Keratinocyte (primary cell): ENCODE measurements at places on chromosomes 3 and 15. TPM values are rescaled to one million over a fixed set of nuclear protein-coding genes. Genes with fewer than 3 reads are reported as not detected.

The PLSCR2 gene
- not detected in 3 replicates for polyA plus RNA-seq

The SLC6A1 gene
- not detected in 3 replicates for polyA plus RNA-seq

The KNG1 gene
- 0.12 TPM in 1 of 3 replicates, not detected in the others for polyA plus RNA-seq

The ADAMTS7 gene
- polyA plus RNA-seq, result 0.13 to 0.68 TPM (median 0.24 TPM) in 3 replicates

The MOBP gene
- polyA plus RNA-seq, result not detected in 3 replicates

The RNU6-1 gene
- polyA plus RNA-seq, result not detected in 3 replicates

The GOLGA6A gene
- polyA plus RNA-seq, result not detected in 3 replicates

The PAQR5 gene
- polyA plus RNA-seq, result 0.06 to 0.30 TPM (median 0.30 TPM) in 3 replicates

DNA sequence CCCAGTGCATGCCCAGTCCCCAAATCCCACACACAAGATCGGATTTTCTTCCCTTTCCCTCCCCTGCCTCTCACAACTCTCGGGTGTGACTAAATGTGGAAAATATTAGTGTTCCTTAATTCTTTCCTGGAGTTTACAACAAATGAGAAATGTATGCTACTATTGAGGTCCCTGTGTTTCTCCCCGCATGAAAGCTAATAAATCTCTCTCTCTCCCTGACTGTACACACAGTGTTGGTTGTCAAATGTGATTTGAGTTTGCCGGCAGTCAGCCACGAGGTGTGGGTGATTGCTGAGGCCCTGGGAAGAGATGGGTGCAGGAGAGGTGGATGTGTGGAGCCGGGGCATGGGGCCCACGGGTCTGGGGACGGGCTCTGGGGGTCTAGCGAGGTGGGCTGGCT is 161.4 kb upstream of the IQSEC1 start:
- H3K27ac ChIP-seq, result no peak overlapping the region
- H3K4me1 ChIP-seq, result peaks cover 16% of the 10 kb centered on the region
- no peak for DNase-seq
- H3K36me3 ChIP-seq, result no peaks in the 10 kb centered on the region
- H3K27me3 ChIP-seq, result peaks cover 9% of the 10 kb centered on the region

- no peak for DNase-seq
- H3K27ac ChIP-seq, result no peak overlapping the region
- H3K4me1 ChIP-seq, result peaks cover 4% of the 10 kb centered on the region
- no peak overlapping the region for H3K4me3 ChIP-seq
Observed at GRCh38 chr15:95995375-95996168, 334.9 kb upstream of the NR2F2 start.

DNA sequence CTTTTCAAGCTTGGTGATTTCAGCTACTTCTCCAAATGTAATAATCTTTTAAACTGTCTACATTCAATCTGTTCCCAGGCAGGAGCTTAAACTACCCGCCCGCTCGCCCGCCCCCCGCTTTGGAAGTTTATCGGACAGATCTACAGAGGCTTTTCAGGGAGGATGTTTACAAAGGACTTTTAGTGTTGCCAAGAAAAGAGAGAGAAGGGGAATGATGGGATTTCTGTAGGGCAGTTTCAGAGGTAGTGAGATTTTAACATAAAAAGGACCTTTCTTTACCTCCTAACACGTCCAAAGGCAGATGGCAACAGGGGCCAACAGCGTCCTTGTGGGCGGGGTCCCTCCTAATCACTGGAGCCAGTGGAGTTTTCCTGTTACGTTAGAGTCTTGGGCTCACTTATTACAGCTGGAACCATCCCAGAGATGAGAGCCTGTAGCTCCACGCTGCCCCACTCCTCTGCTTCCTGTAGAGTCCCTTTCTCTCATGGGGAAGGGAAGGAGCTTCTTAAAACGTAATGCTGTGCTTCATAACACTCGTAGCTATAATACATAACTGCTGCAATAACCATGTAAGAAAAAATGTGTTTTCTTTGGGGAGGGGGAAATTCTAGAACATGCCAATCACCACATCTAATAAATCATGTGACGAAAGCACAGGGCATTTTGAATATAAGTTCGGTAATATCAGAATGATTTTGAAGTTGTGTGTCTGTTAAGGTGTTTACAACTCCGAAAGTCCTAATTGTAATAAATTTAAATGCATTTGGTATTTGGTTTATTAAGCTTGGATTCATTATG is 30.9 kb downstream of the HES1 start:
- no peak for DNase-seq
- no peaks in the 10 kb centered on the region for H3K4me1 ChIP-seq
- peaks cover 8% of the 10 kb centered on the region for H3K27me3 ChIP-seq

DNA sequence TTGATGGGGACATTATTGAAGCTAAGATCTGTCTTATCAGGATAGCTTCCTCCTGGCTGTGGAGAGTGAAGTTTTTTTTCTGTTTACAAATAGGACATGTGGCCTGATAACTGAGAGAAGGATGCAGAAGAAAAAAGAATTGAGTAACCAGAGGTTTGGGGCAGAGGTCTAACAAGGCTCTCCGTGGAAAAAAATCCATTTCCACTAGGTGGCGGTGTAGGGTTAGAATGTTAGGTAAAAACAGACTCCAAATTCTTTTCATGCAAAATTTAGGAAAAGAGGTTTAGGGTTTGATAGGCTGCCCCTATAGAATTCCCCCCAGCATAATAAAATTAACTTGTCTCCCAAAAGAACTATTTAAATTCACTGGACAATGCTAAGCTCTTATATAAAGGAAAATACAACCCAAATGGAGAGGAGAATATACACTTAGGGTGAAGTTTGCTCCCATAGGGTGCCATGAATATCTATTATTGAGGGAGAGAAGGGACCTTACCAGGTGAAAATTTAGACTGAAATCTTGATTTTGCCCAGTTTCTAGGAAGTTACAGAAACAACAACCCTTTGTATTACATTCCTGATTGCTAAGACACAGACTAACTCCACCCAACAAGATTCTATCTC is 1560.4 kb downstream of the OTOL1 start:
- H3K36me3 ChIP-seq, result no peaks in the 10 kb centered on the region
- H3K27me3 ChIP-seq, result no peaks in the 10 kb centered on the region
- H3K27ac ChIP-seq, result no peak overlapping the region
- no peaks in the 10 kb centered on the region for H3K4me1 ChIP-seq
- no peak for DNase-seq

DNA sequence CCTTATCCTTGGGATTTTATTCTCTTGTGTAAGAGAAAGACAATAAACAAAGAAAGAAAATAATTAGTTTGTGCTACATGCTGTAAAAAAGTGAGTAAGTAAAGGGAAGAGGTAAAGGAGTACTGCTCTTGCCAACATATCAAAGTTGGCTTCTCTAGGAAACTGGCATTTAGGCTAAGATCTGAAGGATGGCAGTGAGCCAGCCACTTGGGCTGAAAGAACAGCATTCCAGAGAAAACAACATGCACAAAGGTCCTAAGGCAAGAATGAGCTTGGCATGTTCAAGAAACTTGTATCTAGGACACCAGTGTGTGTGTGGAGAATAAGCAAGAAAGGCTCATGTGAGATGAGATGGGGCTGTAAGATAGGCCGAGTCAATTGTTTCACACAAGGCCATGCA is 245.5 kb upstream of the MANF start:
- DNase-seq, result no peak
- H3K27me3 ChIP-seq, result no peaks in the 10 kb centered on the region
- H3K36me3 ChIP-seq, result no peaks in the 10 kb centered on the region
- no peak overlapping the region for H3K4me3 ChIP-seq
- H3K27ac ChIP-seq, result no peak overlapping the region

DNA sequence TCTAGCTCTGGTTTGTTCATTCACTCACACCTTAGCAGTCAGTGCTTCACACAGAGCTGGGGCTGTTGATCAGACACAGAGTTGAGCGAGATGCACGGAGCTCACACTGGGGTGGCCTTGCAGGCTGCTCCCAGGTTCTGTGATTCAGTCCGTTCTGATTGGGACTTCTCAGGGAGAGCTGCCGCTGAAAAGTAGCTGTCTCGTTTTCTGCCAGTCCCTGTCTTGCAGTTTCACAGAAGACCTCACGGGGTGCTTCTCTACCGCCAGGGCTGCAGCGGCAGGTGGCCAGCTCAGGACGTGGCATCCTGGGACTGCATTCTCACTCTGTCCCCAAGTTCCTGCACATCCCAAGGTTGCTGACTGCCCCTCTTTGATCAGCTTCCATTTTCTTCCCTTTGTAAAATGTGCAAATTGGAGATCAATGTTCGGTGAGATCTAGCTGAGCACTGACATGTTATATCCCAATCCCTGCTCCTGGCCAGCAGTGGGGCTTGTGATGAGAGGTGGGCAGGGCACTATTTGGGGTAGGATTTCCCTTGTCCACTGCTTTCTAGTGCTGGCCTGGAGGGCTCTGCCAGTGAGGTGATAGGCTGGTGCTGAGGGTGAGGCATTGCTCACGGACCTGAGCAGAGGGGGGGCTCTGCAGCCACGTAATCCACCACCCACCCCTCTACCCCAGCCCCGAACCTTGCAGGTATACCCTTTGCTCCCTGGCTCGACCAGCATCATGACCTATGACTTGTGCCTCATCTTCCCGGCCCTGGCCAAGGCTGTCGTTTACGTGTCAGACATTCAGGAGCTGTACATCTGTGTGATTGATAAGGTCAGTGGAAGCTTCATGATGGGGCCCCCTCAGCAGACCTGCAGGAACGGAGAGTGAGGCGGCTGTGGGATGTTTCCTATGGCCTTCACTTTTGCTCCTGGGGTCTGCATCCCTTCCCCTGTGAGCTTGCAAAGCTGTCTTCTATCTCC is 5.3 kb upstream of the TXNRD3 start:
- peaks cover under 1% of the 10 kb centered on the region for H3K4me1 ChIP-seq
- peaks cover 37% of the 10 kb centered on the region for H3K27me3 ChIP-seq
- H3K36me3 ChIP-seq, result no peaks in the 10 kb centered on the region
- H3K4me3 ChIP-seq, result no peak overlapping the region
- no peak for DNase-seq

- H3K4me3 ChIP-seq, result no peak overlapping the region
- DNase-seq, result no peak
Observed at GRCh38 chr3:66001626-66002025, 37.1 kb downstream of the MAGI1 start.

DNA sequence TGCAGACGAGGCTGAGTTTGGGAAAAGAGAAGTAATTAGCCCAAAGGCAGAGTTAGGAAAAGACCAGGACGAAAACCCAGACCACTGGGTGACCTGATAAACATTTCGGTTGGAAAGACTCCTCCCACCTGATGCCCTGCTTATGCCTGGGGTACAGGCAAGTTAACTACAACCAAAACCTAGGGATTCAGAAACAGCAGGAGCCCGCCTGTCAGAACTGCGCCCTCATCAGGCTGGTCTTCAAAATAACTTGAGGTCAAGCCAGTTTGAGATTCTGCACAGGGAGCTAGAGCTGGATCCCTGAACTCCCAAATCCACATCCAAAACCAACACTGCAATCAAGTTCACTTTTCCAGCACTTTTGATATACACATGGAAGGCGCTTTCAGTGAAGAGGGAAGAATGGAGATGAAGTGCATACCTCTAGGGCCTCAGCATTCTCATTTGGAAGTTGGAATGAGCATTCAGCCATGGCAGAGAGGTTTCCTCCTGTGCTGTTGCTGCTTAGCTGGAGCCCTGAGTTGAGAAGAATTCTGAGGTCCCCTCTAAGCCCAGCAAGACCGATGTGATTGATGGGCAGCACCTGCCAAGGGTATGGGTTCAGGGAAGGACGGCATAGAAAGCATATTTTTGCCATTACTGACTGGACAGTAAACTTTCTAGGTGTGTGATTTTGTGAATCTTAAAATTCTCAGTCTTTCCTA is 11.6 kb downstream of the TSEN2 start:
- no peaks in the 10 kb centered on the region for H3K27me3 ChIP-seq
- no peaks in the 10 kb centered on the region for H3K4me1 ChIP-seq
- DNase-seq, result no peak
- H3K27ac ChIP-seq, result no peak overlapping the region

- H3K27me3 ChIP-seq, result no peaks in the 10 kb centered on the region
- DNase-seq, result no peak
- H3K27ac ChIP-seq, result no peak overlapping the region
- no peaks in the 10 kb centered on the region for H3K36me3 ChIP-seq
- H3K4me3 ChIP-seq, result no peak overlapping the region
- no peaks in the 10 kb centered on the region for H3K4me1 ChIP-seq
Observed at GRCh38 chr3:67325231-67325630, 327.1 kb downstream of the KBTBD8 start.

GRCh38 chr15:96701443-96701842 is 370.9 kb downstream of the NR2F2 start:
- no peaks in the 10 kb centered on the region for H3K27me3 ChIP-seq
- no peak for DNase-seq
- H3K27ac ChIP-seq, result no peak overlapping the region

DNA sequence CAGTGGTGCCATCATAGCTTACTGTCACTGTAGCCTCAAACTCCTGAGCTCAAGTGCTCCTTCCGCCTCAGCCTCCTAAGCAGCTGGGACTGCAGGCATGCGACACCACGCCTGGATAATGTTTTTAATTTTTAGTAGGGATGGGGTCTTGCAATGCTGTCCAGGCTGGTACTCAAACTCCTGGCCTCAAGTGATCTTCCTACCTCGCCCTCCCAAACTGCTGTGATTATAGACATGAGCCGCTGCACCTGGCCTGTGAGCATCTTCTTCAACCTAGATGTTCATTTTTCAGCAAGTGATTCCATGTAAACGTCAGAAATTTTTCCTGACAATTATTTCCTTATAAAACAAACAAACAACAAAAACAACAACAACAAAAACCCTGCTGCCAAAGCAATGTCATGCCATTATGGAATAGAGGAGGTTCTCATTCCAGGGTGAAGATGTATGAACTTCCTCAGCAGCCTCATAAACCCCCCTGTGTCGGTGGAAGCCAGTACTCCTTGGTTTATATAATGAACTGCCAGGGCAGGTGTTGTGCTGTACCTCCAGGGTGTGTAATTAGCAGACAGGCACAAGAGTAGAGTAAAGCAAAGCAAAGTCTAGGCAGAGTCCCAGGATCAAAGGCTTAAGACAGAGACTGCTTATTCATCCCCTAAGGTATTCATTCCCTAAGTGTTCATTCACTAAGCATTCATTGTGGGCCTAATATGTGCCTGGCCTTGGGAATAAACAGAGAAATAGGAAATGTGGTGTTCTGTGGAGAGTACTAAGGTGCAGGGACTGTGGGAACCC is 44.6 kb downstream of the NR2C2 start:
- H3K36me3 ChIP-seq, result no peaks in the 10 kb centered on the region
- no peak overlapping the region for H3K4me3 ChIP-seq
- no peaks in the 10 kb centered on the region for H3K27me3 ChIP-seq
- peaks cover 4% of the 10 kb centered on the region for H3K4me1 ChIP-seq
- DNase-seq, result no peak
- H3K27ac ChIP-seq, result no peak overlapping the region

GRCh38 chr3:121431726-121432517 is 113.9 kb downstream of the POLQ start:
- no peak overlapping the region for H3K27ac ChIP-seq
- no peak overlapping the region for H3K4me3 ChIP-seq
- no peaks in the 10 kb centered on the region for H3K4me1 ChIP-seq
- no peaks in the 10 kb centered on the region for H3K27me3 ChIP-seq
